ENCODE measurements at places on chromosomes 2 and 18.

DNA sequence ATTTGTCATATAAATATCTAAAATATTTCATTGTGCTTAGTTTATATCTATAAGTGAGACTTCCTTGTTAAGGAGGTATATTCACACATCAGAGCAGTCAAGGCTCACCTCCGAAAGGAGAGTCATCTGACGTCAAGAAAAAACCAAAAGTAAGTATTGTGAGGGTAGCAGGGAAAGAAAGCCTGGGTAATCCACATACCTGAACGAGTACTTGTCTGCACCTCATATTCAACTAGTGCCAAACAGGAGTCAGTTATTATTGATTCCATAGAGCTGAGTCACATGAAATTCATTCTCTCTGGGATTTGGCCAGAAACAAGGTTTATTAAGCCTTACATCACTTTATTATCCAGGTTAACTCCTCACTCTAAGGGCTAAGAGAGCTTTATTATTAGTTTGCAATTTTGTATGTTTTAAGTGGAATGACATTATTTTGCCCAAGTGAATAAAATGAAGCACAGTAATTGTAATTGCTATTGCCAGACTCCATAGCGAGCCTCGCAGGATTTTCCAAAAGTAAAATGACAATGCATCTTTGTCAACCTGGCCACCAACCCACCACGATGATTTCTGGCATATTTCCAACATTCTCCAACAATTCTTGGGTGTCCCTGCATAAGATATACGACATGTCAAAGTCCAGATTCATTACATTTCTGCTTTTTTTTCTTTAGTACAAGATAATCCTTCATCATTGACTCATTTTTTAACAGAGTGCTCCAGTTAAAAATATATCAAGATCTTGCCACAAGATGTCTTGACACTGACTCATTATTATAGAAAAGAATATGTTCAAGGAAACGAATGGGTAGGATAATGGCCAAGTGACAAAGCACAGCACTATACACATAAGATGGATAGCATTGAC, 1210.4 kb upstream of the ACVR2A start:
- no peak for DNase-seq

GRCh38 chr2:83730223-83730622, 728.9 kb downstream of the SUCLG1 start:
- DNase-seq, result no peak

GRCh38 chr2:157897106-157897971, 21.2 kb upstream of the ACVR1 start:
- no peak for DNase-seq

- no peak for DNase-seq
Measured at GRCh38 chr2:46458763-46459500, 20.4 kb upstream of the TMEM247 start.

DNA sequence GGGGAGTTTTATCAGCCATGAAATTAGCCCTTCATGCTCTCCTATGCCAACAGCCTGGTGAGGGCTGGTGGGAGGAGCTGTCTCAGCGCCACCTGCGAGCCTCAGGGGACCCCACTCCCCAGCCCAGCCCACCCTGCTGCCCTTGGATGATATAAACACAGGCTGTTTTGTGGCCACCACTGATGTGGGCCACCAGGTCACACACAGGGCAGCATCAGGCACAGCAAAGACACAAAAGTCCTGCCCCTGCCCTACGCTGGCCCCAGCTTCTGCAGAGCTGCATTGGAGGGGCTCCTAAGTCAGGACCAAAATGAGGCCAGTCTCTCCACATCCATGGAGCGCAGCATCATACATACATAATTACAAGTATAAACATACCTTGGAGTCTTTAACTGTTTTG, 110.6 kb upstream of the TEX51 start:
- DNase-seq, result no peak

- no peak for DNase-seq
Measured at GRCh38 chr2:216777637-216778273, 82.1 kb downstream of the TNP1 start.

DNA sequence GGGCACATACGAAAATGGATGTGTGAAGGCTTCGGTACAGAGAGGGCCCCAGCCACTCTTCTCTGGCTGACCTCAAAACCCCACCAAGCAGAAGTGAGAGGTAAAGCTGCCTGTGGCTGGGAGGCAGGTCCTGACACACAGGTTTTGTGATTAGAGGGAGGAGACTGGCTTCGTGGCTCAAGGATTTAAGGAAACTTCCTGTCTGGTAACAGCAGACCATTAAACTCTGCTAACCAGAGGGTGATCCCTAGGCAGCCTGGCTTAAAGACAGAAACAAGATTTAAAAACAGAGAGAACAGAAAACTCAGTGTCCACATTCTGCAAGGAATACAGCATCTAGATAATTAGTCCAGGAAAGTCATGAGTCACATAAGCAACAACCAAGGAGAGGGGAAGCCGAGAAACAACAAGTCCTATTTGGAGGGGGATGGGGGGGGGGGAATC, 101.9 kb downstream of the NFATC1 start:
- no peak for DNase-seq

DNA sequence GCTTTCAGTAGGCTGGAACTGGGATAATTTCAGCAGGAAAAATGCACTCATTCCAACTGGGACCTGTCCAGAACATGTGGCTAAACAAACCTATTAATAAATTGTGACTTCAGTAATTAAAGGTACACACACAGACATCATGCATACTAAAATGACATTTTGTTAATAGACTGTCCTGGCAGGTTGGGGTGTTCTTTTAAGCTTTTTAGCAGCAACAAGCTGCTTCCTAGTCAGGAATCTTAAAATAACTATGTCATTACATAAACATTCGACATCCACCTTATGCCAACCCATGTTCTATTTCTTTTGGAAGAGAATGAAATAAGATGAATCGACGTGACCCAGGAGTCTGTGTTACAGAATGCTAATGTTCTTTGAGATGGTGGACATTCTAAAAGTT, 435.7 kb downstream of the TXNL1 start:
- DNase-seq, result no peak

GRCh38 chr2:60867848-60868247, 13.5 kb upstream of the REL start:
- no peak for DNase-seq

- DNase-seq, result no peak
Measured at GRCh38 chr2:171670655-171671054, 16.6 kb upstream of the DYNC1I2 start.

- DNase-seq, result no peak
Measured at GRCh38 chr2:217563565-217563964, 439.2 kb downstream of the TNS1 start.

Data from anterior cingulate cortex (tissue), 58 donors.